ENCODE measurements at places on chromosomes 2 and 18.
A peak's percentile ranks its signal among the peaks of the same experiment; 100 is the strongest.

DNA sequence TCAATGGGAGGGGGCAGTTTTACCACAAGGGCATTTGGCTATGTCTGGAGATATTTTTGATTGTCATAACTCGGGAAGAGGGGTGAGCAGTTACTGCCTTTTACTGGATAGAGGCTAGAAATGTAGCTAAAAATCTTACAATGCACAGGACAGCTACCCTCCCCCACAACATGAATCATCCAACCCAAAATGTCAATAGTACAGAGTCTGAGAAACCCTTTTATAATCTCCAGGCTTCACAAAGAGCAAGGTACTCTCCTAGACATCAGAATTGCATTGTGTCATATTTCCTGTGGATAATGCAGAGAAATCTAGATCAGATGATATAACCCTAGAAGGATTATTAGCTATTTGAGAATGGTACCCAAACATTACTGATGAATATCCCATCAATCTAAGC, 277.1 kb upstream of the NRP2 start:
- DNase-seq: no peak

GRCh38 chr2:241855245-241855887, 3.3 kb downstream of the PDCD1 start:
- no peak for DNase-seq

GRCh38 chr2:190534310-190535120, at the start of gene NEMP2:
NEMP2 (minus strand) TSS chr2:190534722; CDS start chr2:190534655, 67 bp downstream.
- peak; percentile 61 for DNase-seq

- DNase-seq: no peak
These were observed 54.6 kb downstream of the FANCL start for GRCh38 chr2:58186501-58186900.

GRCh38 chr2:237487496-237487895, 445 bp downstream of the MLPH start:
- no peak for DNase-seq

GRCh38 chr2:53913721-53914120, 54.0 kb upstream of the GPR75 start:
- no peak for DNase-seq

DNA sequence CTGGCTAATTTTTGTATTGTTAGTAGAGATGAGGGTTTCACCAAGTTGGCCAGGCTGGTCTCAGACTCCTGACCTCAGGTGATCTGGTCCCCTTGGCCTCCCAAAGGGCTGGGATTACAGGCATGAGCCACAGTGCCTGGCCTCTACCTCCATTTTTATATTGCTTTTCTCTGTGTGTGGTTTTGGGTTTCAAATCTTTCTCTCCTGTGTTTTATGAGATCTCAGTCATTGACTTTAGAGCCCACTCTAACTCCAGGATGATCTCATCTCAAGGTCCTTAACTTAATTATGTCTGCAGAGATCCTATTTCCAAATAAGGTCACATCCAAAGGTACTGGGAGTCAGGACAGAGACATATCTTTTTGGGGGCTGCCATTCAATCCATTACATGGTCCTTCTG, 24.7 kb downstream of the ARL4C start:
- DNase-seq: no peak

DNA sequence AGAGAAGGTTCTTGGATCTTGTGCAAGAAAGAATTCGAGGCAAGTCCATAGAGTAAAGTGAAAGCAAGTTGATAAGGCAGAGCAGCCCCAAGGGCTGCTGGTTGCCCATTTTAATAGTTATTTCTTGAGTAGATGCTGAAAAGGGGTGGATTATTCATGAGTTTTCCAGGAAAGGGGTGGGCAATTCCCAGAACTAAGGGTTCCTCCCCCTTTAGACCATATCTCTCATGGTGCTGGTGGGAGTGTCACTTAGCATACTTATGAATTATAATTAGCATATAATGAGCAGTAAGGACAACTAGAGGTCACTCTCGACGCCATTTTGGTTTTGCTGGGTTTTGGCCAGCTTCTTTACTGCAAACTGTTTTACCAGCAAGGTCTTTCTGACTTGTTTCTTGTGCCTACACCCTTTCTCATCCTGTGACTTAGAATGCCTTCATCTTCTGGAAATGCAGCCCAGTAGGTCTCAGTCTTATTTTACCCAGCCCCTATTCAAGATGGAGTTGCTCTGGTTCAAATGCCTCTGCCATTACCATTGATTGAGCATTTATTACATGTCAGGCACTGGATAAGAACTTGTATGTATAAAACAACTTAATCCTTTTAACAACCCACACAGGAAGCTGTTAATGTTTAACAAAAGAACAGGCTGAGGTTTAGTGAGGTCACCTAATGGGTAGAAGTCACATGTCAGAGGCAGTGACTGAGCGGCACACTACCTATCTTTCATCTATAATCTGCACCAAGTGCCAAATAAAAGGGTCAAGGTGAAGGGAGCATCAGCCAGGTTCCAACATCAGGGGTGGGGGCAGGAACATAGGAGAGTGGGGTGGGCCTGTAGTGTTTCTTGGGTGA, 250.9 kb downstream of the ICOS start:
- no peak for DNase-seq

DNA sequence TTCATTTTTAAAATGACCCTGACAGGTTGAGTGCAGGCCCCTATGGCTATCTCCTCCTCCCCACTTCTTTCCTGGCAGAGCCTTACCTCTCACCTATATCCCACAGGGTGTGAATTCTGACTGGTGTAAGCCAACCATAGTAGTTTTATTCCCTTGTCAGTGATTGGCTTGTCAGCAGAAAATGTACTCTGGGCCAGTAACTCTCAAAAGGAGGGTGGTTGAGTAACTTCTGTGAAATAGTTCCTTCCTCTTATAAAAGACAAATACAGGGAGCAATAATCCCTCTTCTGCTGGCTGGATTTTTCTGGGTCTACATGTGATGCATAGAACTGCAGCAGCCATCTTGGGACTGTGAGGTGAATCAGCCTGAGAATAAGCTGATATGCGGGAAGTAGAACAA, 83.4 kb downstream of the RAPH1 start:
- DNase-seq: no peak

GRCh38 chr2:113910967-113911678, 21.2 kb downstream of the ACTR3 start:
- no peak for DNase-seq

GRCh38 chr2:167555098-167555720, 666.9 kb downstream of the XIRP2 start:
- DNase-seq: no peak

DNA sequence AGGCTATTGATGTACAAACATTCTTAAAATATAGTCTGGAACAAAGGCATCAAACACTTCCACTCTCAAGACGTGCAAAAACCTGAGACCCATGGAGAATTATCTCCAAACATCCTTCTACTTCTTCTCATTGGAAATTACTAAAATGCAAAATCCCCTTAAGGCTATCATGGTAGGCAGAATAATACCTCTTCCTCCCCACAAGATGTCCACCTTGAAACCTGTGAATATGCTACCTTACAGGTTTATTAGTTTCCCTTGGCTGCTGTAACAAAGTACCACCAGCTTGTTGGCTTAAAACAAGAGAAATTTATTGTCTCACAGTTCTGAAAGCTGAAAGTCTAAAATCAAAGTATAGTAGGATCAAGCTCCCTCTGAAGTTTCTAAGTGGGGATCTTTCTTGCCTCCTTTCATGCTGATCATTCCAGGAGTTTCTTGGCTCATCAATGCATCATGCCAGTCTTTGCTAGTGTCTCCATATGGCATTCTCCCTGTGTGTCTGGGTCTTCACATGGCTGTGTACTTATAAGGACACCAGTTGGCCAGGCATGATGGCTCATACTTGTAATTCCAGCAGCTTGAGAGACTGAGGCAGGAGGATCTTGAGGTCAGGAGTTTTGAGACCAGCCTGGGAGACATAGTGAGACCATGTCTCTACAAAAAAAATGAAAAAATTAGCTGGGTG, 163.7 kb upstream of the NCK2 start:
- no peak for DNase-seq

DNA sequence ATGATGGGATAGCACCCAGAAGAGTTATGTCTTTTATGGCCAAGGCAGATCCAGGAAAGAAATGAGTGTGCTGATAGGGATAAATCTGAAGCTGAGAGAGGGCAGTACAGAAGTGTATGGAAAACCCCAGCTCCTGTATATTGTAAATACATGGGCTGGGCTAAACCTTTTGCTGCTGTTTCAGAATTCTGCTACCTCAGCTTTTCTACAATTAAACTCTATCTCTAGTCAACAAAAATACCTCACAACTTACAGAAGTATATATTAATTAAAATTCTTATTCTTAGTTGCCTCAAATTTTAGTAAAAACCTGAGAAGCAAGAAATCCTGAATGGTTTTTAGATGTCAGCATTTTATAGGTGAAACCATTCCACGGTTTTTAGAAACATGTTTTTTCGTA, 889.5 kb upstream of the NXPH2 start:
- no peak for DNase-seq

DNA sequence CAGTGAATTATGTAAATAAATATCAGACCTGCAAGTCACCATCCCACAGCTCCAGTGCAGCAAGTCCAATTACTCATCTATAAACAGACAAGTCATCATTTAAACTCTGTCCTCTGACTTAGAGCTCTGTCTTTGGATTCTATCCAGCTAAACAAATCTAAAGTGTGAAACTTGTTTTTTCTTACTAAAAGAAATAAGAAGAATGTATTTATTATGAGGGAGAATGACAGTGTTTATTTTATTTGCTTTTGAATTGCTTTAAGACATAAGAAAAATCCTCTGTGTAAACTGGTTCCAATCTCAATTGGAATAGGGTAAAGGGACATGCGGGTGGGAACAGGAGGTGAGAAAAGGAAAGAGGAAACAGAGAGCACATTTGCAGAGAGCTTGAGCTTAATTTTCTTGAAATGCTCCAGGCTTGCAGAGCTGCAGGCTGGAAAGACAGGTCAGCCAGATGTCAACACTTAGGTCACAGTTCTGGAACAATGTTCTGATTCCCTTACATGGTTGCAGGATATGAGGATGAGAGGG, 355.8 kb downstream of the MEIS1 start:
- DNase-seq: no peak
